ENCODE measurements at places on chromosomes 7 and 10.

GRCh38 chr10:73865107-73865458, 9.3 kb downstream of the CAMK2G start:
- DNase-seq: no peak

DNA sequence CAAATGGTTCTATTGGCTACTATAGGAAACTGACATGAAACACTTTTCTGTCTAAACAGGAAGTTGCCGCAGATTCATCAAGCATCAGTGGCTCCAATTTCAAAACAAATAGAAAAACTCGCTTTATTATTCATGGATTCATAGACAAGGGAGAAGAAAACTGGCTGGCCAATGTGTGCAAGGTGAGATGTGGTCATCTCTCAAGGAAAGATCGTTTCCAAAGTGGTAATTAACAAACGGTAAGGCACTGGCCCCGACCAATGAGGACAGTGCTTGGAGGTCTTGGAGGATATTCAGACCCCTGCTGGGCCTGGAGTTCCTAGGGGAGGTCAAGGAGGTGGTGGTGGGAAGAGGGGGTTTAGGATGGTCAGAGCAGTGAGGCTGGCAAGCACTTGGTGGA, 2.6 kb downstream of the PNLIP start:
- DNase-seq: no peak

- DNase-seq: no peak
Measured at GRCh38 chr10:17387861-17388503, 66.4 kb downstream of the ST8SIA6 start.

DNA sequence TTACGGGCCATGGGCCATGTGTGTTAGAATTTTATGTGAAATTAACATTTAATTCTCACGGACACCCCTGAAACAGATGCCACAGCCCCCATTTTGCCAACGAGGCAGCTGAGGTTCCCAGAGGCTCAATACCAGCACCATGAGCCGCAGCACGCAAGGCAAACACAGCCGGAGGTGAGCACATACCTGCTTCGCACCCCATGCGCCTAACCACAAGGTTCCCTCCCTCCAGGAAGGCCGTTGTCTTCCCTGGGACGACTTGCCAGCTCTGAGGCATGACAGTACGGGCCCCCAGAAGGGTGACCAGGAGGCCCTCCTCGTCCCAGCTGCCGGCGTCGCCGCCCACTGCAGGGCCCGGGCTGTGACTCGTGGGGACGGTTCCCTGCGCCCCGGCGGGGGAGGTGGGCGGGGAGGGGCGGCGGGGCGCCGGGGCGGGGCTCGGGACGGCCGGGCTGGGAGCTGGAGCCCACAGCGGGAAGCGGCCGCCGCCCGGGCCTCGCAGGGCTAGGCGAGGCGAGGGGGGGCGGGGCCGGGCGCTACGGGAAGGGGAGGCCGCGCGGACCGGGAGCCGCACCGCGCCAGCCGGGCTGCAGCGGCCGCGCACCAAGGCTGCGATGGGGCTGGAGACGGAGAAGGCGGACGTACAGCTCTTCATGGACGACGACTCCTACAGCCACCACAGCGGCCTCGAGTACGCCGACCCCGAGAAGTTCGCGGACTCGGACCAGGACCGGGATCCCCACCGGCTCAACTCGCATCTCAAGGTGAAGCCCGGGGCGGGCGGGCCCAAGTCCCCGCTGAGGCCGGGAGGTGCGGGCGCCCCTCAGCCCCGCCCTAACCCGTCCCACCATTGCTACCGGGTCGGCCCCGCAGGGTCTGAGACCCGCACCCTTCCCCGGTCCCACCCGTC, at the start of gene CAV2:
Gene CAV2, plus strand, starts transcription at position 571 of the 910 bp plus-strand sequence. Its CDS starts 44 bp downstream, at position 615.
- DNase-seq: no peak

DNA sequence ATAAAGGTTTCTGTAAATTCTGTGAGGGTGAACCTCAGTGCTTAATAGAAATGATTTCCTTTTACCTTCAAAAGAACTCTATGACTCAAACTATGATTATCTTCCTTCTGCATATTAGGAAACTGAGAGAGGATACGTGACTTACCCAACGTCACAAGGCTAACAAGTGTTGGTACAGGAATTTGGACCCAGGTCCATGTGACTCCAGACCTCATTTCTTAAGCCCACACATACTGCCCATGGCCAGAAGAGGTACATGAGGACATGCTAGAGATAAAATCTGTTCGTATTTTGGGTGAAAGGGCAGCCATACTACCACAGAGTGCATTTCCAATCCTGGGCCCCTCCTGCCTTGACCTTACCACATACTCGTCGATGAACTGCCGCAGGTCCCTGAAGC, 61.5 kb upstream of the TM9SF3 start:
- DNase-seq: no peak

DNA sequence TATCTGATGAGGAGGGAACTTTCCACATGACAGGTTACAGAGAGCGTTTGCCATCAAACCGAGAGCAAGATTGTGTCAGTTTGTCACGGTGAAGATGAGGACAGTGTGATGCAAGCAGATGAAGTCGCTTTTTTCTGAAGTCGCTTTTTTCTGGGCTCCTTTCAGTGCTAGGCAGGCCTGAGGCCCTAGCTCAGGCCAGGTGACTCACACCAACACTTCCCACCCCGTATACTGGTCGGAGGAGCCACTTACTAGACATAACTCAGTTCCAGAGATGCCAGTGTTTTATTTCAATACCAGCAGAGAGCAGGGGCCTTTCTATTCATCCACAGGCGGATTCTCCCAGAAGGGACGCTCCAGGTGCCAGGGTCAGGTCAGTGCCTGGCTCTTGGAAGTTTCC, 58.9 kb downstream of the SFMBT2 start:
- DNase-seq: no peak

- DNase-seq: no peak
Measured at GRCh38 chr7:110170841-110171240, 920.1 kb upstream of the LRRN3 start.
